ENCODE measurements at places on chromosomes 2 and 18.
A peak's percentile ranks its signal among the peaks of the same experiment; 100 is the strongest.

- no peak for DNase-seq
Measured at GRCh38 chr2:234964631-234965461, 13.0 kb downstream of the SH3BP4 start.

GRCh38 chr2:205020673-205021072, 475.4 kb downstream of the PARD3B start:
- DNase-seq, result no peak

DNA sequence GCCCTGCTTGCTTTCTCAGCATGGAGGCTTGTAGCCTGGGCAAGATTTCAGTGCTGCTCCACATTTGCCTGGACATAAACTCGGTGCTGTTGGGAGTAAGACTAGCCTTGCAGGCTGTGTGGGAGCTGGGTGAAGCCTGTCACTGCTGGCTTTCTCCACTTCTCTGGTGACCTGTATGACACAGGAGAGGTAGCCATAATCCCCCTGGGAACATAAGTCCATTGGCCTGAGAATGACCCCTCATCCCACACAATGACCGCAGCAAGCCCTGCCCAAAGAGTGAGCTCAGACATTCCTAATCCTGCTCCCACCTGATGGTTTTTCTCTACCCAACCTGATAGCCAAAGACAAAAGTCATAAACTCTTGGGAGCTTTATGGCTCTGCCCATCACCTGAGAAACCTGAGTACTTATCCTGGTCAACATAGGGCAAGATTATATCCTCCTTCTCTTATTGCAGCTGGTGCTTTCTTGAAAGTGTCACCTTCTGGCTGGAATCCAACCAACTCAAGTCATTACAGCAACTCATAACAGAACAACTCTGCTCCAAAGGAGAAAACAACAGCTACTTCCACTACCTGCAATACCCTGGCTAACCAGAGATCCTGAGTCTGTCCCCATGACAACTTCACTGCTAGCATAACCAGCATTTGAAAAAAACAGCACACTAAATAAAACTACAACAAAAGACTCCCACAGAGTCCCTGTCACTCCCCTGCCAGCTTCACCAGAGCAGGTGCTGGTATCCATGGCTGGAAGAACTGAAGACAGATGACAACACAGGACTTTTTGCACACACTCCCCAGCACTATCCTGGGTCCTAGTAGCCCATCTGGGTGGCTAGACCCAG, 834.4 kb upstream of the DDX18 start:
- DNase-seq, result no peak

DNA sequence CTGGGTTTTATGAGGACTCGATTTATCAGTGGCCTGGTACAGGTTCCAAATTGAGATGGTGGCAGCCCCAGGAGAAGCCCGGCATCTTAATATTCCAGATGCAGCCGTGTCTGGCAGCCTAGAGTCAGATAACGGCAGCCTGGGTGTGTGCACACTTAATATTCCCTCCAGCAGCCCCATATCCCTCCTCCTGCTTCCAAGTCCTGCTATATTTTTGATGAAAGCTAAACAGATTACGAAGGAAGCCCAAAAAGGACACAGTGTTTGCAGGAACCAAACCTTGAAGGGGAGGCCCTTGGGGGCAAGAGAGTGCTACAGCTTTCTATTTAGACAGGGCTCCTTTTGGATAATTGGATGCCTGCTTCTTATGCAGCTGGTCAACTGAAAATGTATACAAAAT, 25.1 kb upstream of the ALK start:
- DNase-seq, result no peak

DNA sequence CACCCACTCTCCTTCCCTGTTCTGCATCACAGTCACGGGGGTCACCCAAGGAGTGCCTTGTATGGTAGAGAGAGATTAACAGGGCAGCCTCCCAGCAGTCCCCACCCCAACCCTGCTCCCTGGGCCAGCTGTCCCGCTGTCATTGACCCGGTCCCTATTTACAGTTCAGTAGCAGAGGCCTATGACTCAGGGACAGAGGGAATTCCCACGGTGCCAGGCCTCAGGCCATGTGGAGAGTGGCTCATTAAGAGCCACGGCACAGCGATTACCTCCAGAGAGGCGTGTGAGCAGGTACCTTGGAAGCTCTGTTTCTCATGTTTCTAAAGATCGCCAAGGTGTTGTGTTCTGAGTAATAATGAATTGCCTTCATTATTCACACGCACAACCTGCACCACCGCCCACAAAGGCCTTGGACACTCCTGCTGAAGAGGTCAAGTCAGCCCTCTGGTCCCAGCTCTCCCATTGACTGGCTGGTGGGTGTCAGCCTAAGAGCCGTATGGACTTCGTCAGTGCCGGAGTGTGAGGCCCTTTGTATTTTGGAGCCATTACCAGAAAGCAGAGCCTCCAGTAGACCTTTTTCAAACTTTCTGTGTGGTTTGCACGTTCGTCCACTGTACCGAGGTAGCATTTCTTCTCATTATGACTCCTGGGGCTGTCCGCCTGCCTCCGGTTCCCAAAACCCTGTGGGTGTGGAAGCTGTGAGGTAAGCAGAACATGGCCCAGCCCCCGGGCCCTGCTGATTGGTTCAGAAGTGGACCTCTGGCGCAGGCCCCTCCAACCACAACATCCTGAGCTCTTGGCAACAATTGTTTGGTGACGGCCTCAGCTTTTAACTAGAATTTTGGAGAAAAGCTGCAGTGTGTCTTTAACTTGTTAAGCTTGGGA, 47.0 kb downstream of the SERTAD2 start:
- DNase-seq, result peak; percentile 77

DNA sequence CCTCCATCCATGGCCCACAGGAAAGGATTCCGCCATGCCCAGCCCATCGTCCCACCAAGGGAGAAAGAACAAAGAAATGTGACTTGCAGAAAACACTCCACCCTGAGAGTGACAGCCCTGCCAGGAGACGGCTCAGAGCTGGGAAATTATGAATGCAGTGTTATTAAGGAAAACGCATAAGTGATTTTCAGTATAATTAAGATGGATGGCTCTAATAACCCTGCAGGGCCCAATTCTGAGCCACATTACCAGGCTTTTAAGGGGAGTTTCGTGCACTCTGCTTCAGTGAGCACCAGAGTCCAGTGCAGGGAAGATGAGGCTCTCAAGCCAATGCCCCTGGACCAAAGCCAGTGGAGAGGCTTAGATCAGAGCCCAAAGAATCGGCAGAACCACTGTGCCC, 10.6 kb upstream of the TEX51 start:
- no peak for DNase-seq

- no peak for DNase-seq
Measured at GRCh38 chr2:28354920-28355520, 37.6 kb upstream of the FOSL2 start.

- DNase-seq, result no peak
Measured at GRCh38 chr2:61566566-61566965, 28.4 kb upstream of the XPO1 start.

GRCh38 chr2:133484106-133484505, 84.2 kb downstream of the NCKAP5 start:
- no peak for DNase-seq

DNA sequence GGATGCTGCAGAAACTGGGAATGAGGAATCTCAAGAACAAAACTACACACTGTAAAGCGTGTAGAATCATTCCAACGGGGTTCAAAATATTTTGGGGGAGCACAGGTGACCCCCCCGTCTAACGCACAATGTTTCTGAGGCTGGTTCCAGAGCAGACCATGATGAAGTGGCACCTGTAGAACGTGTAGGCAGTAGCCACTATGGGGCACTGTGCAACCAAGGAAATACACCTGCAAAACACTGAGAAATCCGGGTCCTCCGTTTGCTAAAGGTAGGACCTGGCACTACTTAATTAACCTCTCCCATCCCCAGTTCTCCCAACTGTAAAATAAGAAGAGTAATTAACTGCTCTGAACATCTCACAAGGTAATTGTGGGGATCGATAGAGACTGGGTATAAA, 22.6 kb downstream of the ST6GAL2 start:
- DNase-seq, result no peak

DNA sequence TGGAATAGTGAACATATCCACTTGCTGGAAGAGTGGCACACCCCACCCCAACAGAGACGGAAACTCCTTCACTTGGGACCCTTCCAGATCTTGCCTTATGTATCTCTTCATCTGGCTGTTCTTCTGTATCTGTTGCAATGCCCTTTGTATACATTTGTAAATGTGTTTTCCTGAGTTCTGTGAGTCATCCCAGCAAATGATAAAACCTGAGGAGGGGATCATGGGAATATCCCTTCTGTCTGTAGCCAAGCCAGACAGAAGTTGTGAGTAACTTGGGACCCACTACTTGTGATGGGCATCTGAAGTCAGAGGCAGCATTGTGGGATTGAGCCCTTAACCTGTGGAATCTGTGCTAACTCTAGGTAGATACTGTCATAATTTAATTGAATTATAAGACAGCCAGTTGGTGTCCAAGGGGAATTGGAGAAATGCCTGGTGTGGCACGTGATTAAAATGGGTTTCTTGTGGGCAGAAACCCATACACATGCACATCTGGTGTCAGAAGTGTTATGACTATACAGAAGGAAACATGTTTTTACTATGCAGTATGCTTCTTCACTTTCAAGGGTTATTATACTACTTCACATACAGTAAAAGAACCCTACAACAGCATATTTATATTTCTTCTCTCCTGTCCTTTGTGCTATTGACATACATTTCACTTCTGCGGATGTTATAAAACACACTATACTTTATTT, 32.3 kb upstream of the TMEM247 start:
- DNase-seq, result no peak

DNA sequence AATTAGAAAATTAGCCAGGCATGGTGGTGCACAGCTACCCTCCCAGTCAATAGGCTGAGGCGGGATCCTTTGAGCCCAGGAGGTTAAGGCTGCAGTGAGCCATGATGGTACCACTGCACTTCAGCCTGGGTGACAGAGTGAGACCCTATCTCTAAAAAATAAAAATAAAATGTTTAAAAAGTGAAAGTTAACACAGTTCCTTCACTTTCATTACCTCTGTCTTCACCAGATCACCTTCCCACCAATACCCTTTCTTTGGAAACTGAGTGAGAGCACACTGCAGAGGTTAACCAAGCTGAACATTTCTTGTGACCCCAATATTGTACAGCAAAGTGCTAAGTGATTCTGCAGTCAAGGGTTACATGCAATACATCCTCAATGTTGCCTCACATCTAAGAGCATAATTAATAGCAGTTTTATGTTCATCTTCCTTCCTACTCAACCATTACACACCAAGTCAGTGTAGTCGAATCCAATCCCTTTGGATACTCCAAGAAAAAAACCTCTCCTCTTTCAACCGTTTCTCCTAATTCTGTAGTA, 1.7 kb downstream of the L3MBTL4 start:
- DNase-seq, result no peak

- DNase-seq, result no peak
Measured at GRCh38 chr18:36454245-36454644, 156.7 kb downstream of the FHOD3 start.

- DNase-seq, result no peak
Measured at GRCh38 chr2:18551623-18552022, 8.8 kb downstream of the RDH14 start.

GRCh38 chr18:6509832-6510231, 95.1 kb upstream of the L3MBTL4 start:
- DNase-seq, result no peak

- DNase-seq, result no peak
Measured at GRCh38 chr18:72940986-72941385, 73.2 kb upstream of the NETO1 start.

- DNase-seq, result no peak
Measured at GRCh38 chr2:37268111-37268510, 36.7 kb downstream of the NDUFAF7 start.

GRCh38 chr18:45155526-45155925, 459.8 kb upstream of the SLC14A2 start:
- no peak for DNase-seq

DNA sequence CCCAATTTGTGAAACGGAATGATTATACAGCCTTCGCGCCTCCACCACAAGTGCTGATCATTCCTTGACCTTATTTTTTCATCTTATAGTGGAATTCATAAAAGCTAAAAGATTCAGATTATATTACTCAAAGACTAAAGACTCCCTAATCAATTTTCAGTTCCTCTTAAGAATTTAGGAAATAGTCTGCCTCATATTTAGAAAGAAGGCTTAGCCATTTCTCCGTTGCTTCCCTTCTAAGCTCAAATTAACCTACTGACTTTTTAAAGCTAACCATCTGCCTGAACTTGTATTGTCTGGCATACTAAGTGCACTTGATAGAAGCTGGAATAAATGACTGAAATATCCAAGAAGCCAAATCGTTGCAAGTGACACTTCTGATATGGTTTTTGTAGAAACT, 44.7 kb downstream of the HNRNPLL start:
- no peak for DNase-seq

GRCh38 chr2:188114014-188114413, 177.7 kb upstream of the GULP1 start:
- DNase-seq, result no peak

- no peak for DNase-seq
Measured at GRCh38 chr2:13607139-13607538, 890.4 kb downstream of the TRIB2 start.

GRCh38 chr18:48922226-48922800, 28.5 kb downstream of the SMAD7 start:
- DNase-seq, result no peak

DNA sequence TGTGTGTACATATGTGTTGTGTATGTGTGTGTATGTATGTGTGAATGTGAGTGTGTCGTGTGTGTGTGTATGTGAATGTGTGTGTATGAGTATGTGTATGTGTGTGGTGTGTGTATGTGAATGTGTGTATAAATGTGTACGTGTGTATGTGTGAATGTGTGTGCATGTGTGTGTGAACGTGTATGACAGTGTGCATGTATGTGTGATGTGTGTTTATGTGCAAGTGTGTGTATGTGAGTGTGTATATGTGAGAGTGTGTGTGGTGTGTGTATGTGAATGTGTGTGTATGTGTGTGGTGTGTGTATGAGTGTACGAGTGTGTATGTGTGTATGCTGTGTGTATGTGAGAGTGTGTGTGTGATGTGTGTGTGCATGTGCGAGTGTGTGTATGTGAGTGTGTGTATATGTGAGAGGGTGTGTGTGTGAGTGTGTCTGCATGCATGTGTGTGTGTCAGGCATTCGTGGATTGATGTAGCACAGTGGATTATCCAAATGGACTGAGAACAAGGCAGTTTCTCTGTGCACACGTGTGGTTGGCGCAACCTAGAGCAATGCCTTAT, 127.2 kb downstream of the SH3BP4 start:
- no peak for DNase-seq

DNA sequence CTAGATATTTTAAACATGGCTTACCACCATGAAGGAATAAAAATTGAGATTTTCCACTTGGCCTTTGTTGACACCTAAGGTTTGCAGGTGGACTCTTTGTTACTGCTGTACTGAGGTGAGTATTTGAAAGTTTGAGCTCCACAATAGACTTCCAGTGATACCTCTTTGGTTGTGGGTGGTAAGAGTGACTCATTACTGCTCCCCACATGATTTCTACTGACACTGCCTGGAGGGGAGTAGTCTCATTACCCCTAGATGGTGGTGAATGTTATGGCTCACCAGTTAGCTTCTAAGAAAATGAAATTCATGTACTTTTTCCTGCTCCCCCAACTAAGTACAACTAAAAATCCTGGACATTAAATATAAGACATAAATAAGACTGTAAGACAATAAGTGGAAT, 1183.1 kb upstream of the TMEFF2 start:
- DNase-seq, result no peak

All from pons (tissue), 1 donor.